Stimulated activated naive B cell treated with anti-CD40 and anti-IgM and Interleukin-4, amounts not matched to agents 10 μg/mL and 1 μg/mL and 100 μg/mL, for 72 hours (primary cell): ENCODE measurements at places on chromosomes 1 and 21.

DNA sequence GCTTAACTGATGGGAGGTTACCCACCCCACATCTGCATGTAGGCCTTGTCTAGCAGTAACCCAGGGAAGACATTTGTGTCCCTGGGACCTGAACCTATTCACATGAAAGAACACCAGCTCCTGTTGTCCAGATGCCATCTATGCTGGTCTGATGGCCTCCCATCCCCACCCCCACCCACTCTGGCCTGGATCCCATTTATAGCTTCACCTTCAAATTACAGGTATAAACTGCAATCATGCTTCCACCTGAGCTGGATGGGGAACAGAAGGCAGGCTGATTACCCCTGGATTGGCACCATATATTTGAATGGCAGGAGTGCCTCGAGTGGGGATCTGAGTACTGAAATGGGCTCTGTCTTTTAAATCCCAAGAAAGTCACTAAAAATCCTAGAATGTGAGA, 312.7 kb upstream of the USP24 start:
- no peaks in the 10 kb centered on the region for H3K36me3 ChIP-seq
- H3K27ac ChIP-seq = no peak overlapping the region
- no peak overlapping the region for H3K4me3 ChIP-seq
- H3K27me3 ChIP-seq = peaks cover 10% of the 10 kb centered on the region
- H3K4me1 ChIP-seq = no peaks in the 10 kb centered on the region
- DNase-seq = no peak

- DNase-seq = no peak
- H3K36me3 ChIP-seq = no peaks in the 10 kb centered on the region
- no peaks in the 10 kb centered on the region for H3K4me1 ChIP-seq
- H3K4me3 ChIP-seq = no peak overlapping the region
These were observed 42.5 kb downstream of the SLC9C2 start for GRCh38 chr1:173560285-173560880.

DNA sequence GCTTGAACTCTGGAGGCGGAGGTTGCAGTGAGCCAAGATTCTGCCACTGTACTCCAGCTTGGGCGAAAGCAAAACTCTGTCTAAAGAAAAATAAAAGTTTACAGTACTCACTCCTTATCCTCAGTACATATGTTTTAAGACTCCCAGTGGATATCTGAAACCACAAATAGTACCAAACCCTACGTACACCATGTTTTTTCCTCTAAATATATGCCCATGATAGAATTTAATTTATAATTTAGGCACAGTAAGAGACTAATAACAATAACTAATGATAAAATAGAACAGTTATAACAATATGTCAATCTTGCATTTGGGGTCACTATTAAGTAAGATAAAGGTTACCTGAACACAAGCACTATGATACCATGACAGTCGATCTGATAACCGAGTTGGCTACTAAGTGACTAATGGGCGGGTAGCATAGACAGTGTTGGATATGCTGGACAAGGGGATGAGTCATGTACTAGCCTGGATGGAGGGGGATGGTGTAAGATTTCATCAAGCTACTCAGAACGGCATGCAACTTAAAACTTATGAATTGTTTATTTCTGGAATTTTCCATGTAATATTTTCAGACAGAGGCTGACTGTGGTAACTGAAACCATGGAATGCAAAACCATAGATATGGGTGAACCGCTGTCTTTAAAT, 43.7 kb downstream of the ST7L start:
- DNase-seq = no peak
- H3K27ac ChIP-seq = no peak overlapping the region
- no peak overlapping the region for H3K4me3 ChIP-seq
- no peaks in the 10 kb centered on the region for H3K27me3 ChIP-seq

GRCh38 chr1:19840228-19840627, 25.1 kb upstream of the RNF186 start:
- DNase-seq = no peak
- no peak overlapping the region for H3K4me3 ChIP-seq
- H3K27ac ChIP-seq = no peak overlapping the region
- peaks cover 9% of the 10 kb centered on the region for H3K4me1 ChIP-seq
- no peaks in the 10 kb centered on the region for H3K36me3 ChIP-seq

GRCh38 chr21:42207426-42207825, 11.5 kb upstream of the ABCG1 start:
- no peaks in the 10 kb centered on the region for H3K27me3 ChIP-seq
- DNase-seq = no peak
- H3K36me3 ChIP-seq = no peaks in the 10 kb centered on the region
- no peak overlapping the region for H3K4me3 ChIP-seq

GRCh38 chr1:19974822-19975416, 4.5 kb downstream of the PLA2G2A start:
- no peak overlapping the region for H3K4me3 ChIP-seq
- H3K27me3 ChIP-seq = peaks cover 37% of the 10 kb centered on the region
- H3K36me3 ChIP-seq = no peaks in the 10 kb centered on the region
- DNase-seq = no peak
- H3K27ac ChIP-seq = no peak overlapping the region

- H3K4me1 ChIP-seq = no peaks in the 10 kb centered on the region
- H3K27ac ChIP-seq = no peak overlapping the region
- no peak for DNase-seq
These were observed 14.2 kb downstream of the PODN start for GRCh38 chr1:53076165-53076564.

- H3K36me3 ChIP-seq = peaks cover 16% of the 10 kb centered on the region
- H3K4me3 ChIP-seq = no peak overlapping the region
- no peak for DNase-seq
- no peaks in the 10 kb centered on the region for H3K27me3 ChIP-seq
- H3K4me1 ChIP-seq = peaks cover 29% of the 10 kb centered on the region
- no peak overlapping the region for H3K27ac ChIP-seq
These were observed 55.2 kb downstream of the FGGY start for GRCh38 chr1:59352065-59352464.

DNA sequence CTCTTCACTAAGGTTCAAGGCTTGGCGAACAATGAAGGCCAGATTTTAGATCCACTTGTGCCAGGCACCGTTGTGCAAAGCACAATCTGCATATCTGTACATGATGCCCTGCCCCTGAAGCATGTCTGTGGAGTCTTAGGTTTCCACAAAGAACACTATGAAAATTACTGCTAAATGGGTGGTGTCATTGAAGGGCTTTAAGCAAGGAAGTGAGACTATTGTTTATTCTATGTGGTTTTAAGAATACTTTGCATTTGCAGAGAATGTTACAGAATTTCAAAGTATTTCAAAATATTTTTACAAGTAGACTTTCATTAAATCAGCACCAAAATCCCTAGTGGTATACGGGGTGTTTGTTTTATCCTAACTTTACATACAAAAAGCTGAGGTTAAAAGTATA, 8.8 kb downstream of the TSEN15 start:
- H3K4me3 ChIP-seq = no peak overlapping the region
- peaks cover 23% of the 10 kb centered on the region for H3K36me3 ChIP-seq
- peaks cover 5% of the 10 kb centered on the region for H3K4me1 ChIP-seq

DNA sequence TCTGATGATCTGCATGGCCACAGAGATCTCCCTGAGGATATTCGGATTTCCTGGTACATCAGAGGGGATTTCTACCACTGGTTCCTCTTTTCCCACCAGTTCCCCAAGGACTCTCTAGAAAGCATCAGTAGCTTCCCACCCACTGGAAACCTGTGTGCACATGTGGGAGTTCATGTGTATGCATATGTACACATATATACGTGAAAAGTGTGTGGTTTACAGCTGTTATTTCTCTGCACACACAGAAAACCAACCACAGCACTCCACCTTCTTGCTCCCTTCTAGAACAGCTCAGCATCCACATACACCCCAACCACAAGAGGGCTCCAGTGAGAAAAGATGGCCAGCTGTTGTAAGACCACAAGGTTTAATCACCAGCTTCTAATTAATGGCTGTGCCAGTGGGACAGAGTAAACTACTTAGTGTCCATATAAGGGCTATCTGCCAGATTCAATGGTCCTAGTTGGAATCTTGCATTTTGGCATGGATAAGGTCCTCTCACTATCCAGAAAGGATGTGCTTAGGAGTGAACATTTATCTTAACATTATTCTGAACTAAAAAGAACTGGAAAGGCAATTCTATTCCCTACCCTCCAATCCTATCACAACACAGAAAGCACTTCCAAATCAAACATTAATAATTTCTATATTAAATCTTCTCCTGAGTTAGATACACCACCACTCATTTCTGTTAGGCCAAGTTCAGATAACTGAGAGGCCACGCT, 24.1 kb downstream of the GPR3 start:
- peaks cover 20% of the 10 kb centered on the region for H3K4me1 ChIP-seq
- no peaks in the 10 kb centered on the region for H3K27me3 ChIP-seq
- H3K27ac ChIP-seq = peak overlapping the region; percentile 86
- no peak overlapping the region for H3K4me3 ChIP-seq

- H3K36me3 ChIP-seq = no peaks in the 10 kb centered on the region
- H3K27me3 ChIP-seq = peaks cover 5% of the 10 kb centered on the region
- peaks cover 10% of the 10 kb centered on the region for H3K4me1 ChIP-seq
- no peak overlapping the region for H3K4me3 ChIP-seq
- no peak for DNase-seq
- no peak overlapping the region for H3K27ac ChIP-seq
These were observed 36.8 kb upstream of the SFPQ start for GRCh38 chr1:35229587-35230360.

- H3K27me3 ChIP-seq = peaks cover 8% of the 10 kb centered on the region
- peaks cover 9% of the 10 kb centered on the region for H3K4me1 ChIP-seq
- peak; percentile 13 for DNase-seq
These were observed 21.4 kb downstream of the STUM start for GRCh38 chr1:226569879-226570547.

DNA sequence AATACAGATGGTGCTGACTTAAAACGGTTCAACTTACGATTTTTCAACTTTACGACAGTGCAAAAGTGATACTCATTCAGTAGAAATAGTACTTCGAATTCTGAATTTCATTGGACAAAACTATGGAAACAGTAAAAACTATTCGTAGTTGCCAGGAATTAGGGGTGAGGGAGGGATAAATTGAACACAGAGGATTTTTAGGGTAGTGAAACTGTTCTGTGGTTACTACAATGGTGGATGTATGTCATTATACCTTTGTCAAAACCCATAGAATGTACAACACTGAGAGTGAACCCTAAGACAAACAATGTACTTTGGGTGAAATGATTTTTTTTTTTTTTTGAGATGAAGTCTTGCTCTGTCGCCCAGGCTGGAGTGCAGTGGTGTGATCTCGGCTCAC, 7.5 kb downstream of the DDR2 start:
- H3K4me1 ChIP-seq = no peaks in the 10 kb centered on the region
- no peak overlapping the region for H3K27ac ChIP-seq
- no peak for DNase-seq
- H3K4me3 ChIP-seq = no peak overlapping the region
- peaks cover 8% of the 10 kb centered on the region for H3K27me3 ChIP-seq
- no peaks in the 10 kb centered on the region for H3K36me3 ChIP-seq

GRCh38 chr21:37028570-37028969, 22.1 kb downstream of the RIPPLY3 start:
- DNase-seq = no peak
- no peak overlapping the region for H3K4me3 ChIP-seq
- no peaks in the 10 kb centered on the region for H3K4me1 ChIP-seq
- H3K27me3 ChIP-seq = peaks cover 5% of the 10 kb centered on the region
- H3K27ac ChIP-seq = no peak overlapping the region
- H3K36me3 ChIP-seq = no peaks in the 10 kb centered on the region

DNA sequence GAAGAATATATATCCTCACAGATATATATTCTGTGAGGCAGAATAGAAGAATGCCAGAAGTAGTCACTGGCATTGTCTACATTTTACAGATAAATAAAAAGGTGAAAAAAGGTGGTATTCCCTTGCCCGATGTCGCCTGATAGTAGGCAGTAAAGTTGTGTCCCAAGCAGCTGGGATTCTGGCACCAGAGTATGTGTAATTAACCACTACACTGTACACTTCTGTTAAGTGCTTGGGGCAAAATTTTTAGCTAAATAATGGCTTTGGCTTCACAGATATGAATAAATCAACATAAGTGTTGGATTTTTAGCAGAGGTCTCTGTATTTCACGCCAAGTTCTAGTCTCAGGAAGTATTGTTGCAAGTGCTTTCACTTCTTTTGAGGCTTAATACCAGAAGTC, 13.3 kb upstream of the CASQ2 start:
- no peak for DNase-seq
- H3K36me3 ChIP-seq = peaks cover 2% of the 10 kb centered on the region
- H3K4me1 ChIP-seq = no peaks in the 10 kb centered on the region
- peaks cover 19% of the 10 kb centered on the region for H3K27me3 ChIP-seq
- H3K4me3 ChIP-seq = no peak overlapping the region
- no peak overlapping the region for H3K27ac ChIP-seq

DNA sequence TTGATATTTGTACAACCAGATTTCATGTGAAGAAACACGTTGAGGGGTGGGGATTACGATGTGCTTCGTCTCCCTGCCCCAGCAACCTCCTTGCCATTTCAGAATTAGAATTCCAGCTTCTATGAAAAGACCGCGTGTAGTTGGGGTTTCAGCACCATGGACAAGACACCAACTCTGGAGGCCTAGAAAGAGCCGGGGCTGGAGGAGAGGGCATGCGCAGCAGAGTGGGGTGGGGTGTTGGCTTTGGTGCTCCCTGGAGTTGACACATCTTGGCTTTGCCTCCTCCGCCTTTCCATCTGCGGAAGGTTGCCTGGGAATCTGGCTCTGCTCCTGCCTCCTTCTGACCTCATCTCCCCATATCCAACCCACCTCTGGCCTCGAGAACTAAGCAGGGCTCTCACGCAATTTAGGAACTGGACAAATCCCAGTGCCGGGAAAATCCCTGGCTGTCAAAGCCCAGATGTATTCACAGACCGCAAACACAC, 11.8 kb downstream of the HTR6 start:
- DNase-seq = no peak
- peaks cover 26% of the 10 kb centered on the region for H3K27me3 ChIP-seq
- no peak overlapping the region for H3K27ac ChIP-seq
- no peak overlapping the region for H3K4me3 ChIP-seq

DNA sequence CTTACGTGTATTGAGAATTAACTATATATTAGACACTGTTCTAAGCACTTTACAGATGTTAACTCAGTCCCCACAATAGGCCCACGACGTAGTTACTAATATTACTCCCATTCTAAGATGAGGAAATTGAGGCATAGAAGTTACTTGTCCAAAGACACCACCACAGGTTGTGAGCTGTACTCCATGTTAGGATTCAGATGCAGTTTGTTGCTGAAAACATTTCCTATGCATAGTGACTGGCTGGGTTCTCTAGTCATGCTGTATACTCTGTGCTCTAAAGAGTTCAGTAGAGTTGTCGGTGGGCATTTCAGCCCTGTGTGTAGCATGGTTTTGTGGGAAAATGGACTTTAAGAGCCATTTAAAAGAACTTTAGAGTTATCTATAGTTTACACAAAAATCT, 65.2 kb downstream of the GPR137B start:
- no peak overlapping the region for H3K4me3 ChIP-seq
- H3K36me3 ChIP-seq = peaks cover 50% of the 10 kb centered on the region
- no peak for DNase-seq
- H3K4me1 ChIP-seq = no peaks in the 10 kb centered on the region
